Effector CD4-positive, alpha-beta T cell (primary cell): ENCODE measurements at places on chromosomes 13 and 19.

- DNase-seq = no peak
Measured at GRCh38 chr19:31260171-31260933, 88.9 kb downstream of the TSHZ3 start.

- DNase-seq = no peak
Measured at GRCh38 chr13:99266827-99267226, 8.6 kb upstream of the GPR18 start.

GRCh38 chr19:48350856-48351255 lies 12.9 kb downstream of the TMEM143 start:
- no peak for DNase-seq

DNA sequence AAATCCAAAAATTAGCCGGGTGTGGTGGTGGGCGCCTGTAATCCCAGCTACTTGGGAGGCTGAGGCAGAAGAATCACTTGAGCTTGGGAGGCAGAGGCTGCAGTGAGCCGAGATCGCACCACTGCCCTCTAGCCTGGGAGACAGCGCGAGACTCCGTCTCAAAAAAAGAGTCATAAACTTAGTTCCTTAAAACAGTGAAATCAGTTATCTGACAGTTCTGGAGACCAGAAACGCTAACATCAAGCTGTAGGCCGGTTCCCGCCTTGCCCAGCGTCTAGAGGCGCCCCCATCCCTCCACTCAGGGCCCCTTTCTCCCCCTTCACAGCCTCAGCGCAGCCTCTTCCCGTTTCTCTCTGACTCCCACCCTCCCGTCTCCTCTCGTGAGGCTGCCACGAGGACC lies 11.9 kb downstream of the ADAT3 start:
- DNase-seq = no peak

GRCh38 chr13:96963786-96964475 lies 30.3 kb downstream of the OXGR1 start:
- DNase-seq = no peak

DNA sequence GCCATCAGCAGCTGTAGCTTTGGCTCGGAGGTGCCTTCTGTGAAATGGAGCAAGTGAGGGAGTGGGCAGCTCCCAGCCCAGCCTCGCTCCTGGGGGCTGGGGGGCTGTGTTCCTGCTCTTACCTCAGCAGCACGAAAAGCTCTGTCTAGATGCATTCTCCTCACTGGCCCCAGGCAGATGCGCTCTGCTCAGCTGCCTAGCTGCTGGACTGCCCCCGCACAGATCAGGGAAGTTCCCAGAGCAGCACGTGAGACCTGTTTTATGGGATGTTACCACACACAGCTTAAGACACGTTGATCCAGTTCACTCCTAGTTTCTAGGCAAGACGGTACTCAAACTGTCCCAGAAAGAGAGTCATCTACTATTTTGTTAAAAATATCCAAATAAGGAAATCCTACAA lies 13.6 kb downstream of the LCP1 start:
- no peak for DNase-seq

- DNase-seq = no peak
Measured at GRCh38 chr19:33815380-33816340, 19.0 kb downstream of the KCTD15 start.

DNA sequence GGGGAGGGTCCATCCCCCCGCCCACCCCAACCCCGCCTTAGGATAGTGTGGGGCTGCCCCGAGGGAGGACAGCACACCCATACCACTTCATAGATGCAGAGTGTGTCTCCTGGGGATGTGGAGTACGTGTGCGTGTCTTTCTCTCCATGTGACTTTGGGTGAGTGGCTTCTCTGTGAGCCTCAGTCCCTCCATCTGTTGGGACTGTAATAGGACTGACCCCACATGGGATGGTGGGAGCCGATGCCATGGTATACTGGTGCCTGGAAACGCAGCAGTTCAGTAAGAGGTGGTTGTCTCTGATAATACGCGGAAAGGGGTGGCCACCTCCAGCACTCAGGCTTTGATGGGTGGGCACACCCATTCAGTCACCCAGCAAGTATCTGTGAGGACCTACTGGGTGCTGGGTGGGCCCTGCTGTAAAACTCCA lies 816 bp upstream of the PRKD2 start:
- DNase-seq = no peak

DNA sequence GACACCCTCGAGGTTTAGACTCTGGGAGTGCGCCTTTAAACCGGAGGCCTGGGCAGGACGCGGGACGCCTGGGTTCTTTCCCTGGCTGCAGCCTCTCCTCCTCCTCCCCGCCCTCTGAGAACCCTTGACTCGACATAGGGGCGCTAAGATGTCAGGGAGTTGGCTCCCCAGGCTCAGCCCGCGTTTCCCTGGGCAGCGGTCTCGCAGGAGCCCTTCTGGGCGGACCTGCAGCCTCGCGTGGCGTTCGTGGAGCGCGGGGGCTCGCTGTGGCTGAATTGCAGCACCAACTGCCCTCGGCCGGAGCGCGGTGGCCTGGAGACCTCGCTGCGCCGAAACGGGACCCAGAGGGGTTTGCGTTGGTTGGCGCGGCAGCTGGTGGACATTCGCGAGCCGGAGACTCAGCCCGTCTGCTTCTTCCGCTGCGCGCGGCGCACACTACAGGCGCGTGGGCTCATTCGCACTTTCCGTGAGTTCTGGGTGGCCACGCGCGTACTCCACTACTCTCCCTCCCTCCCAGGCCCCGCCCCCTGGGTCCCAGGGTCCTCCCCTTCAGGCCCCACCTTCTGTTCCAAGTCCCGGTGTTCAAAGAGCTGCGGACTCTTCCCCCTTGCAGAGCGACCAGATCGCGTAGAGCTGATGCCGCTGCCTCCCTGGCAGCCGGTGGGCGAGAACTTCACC lies 1.3 kb downstream of the ICAM5 start:
- peak; percentile 23 for DNase-seq

DNA sequence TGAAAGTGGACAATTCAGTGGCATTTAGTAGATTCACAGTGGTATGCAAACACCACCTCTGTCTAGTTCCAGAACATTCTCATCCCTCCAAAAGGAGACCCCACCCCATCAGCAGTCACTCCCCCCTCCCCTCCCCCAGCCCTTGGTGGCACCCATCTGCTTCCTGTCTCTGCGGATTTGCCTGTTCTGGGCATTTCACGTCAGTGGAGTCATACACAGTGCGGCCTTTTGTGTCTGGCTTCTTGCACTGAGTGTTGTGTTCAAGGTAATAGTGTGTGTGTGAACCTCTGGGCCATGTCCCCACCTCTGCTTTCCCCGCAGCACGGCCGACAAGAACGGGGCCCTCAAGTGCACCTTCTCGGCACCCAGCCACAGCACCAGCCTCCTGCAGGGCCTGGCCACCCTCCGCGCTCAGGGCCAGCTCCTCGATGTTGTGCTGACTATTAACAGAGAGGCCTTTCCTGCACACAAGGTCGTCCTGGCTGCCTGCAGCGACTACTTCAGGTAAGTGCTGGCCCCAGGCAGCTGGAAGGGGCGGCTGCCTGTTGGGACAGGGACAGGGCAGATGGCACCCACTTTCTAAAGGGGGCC lies 19.4 kb upstream of the CRTC1 start:
- no peak for DNase-seq

- DNase-seq = no peak
Measured at GRCh38 chr19:1244693-1245451, 3.3 kb downstream of the ATP5F1D start.

- DNase-seq = peak; percentile 31
Measured at GRCh38 chr19:12090807-12091206, 26.3 kb downstream of the ZNF844 start.

DNA sequence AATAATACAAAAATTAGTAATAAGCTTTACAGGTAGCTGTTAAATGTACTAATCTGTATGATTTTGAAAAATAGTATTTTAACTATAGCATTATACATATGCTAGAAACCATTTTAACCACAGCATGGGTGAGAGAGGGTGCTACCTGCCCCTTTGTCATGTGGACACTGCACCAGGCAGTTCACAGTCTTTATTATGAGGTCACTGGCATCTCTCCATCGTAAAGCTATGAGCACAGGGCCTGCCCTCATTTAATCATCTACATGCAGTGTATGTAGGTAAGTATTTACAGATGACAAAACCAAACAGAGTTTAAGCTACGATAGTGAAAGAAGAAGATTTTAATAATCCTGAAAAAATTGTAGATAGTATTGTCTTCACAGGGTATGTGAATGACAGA lies 21.7 kb downstream of the EDNRB start:
- no peak for DNase-seq

DNA sequence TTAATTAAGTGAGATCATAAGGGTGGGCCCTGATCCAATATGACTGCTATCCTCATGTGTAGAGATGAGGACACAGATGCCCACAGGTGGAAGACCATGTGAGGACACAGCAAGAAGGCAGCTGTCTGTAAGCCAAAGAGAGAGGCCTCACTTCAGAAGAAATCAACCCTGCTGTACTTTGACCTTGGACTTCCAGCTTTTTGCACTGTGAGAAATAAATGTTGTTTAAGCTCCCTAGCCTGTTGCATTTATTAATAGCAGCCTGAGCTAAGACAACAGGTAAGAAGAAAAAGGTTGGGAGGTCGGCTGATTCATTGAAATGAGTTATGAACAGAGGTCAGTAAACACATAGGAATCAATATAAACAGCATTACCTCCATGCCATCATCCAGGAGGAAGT lies 14.8 kb downstream of the PARP4 start:
- no peak for DNase-seq

GRCh38 chr19:38597075-38597474 lies 20.7 kb downstream of the MAP4K1 start:
- DNase-seq = no peak

DNA sequence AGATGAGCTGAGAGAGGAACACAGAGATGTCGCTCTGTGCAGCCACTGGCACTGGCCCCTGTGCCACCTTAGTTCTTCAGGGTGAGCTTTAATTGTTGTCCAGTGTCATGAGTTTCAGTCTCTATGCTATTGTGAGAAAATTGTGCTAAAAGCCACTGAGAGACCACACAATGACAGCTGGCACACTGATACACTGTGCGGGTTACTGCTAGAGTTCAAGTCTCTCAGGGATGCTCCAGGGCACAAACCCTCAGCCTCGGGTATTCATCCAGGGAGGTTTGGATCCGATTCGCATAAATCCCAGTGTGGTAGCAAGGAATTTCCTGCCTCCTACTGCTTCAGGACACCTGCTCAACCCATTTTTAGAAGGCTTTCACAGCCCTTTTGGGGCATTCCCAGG lies 68.1 kb upstream of the EDNRB start:
- no peak for DNase-seq

- no peak for DNase-seq
Measured at GRCh38 chr13:37364956-37365355, 233.6 kb downstream of the POSTN start.

GRCh38 chr13:29737061-29737460 lies 113.4 kb downstream of the UBL3 start:
- no peak for DNase-seq

DNA sequence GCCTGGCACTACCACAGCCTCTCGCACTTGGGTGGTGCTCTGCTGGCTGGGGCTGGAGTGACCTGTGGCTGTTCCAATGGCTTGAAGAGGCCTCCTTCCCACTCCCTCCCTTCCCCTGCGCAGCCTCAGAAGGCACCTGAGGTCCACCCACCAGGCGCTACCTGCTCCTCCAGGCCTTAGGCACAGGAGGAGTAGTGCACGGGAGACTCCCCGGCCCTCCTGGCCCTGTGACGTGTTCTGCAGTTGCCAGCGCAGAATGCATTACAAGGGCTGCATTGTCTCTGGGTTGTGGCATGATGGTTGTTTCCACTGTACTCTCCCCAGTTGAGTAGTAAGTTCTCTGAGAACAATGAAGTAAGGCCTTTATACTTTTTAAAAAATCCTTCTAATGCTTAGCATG lies 128.6 kb downstream of the TEX29 start:
- no peak for DNase-seq
